ENCODE measurements at places on chromosomes 3 and 15.
A peak's percentile ranks its signal among the peaks of the same experiment; 100 is the strongest.

GRCh38 chr3:229183-229661 lies 32.7 kb downstream of the CHL1 start:
- peaks cover 9% of the 10 kb centered on the region for H3K27me3 ChIP-seq
- no peak overlapping the region for H3K27ac ChIP-seq
- peaks cover 56% of the 10 kb centered on the region for H3K36me3 ChIP-seq
- no peak overlapping the region for H3K4me3 ChIP-seq

DNA sequence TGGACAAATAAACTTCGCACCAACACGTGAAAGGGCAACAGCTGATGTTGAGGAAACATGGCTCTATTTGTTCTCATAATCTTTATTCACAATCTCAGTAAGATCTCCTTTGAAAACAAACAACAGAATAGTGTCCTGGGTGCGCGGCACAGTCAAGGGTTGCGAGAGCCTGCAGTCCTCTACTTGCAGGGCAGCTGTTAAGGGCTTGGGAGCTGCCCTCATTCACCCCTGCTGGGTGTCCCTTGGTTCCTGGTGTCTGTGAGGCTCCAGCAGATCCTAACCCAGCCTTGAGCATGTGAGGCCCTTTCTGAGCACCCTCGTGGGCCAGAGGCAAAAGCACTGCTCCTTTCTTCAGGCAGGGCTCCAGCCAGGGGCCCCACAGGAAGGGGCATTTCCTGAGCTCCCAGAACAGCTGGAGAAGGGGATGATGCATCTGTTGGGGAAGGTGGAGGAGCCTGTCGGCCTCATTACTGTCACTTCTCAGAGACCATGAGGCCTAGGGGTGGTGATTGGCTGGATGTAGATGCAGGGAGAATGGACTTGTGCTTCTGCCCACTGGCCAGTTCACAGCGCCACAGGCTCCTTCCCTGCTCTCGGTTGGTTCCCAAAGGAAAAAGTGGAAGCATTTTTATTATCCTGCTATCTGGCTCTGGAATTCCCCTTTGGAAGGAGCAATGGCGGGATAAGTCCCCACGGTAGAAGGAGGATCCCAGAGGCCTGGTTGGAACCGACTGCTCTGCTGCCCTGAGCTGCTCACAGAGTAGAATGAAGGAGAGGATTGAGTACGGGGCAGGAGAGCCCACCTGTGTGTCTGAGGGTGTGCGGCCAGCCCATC lies 51.9 kb upstream of the KLF13 start:
- H3K4me1 ChIP-seq, result peaks cover 15% of the 10 kb centered on the region
- DNase-seq, result peak; percentile 10
- H3K27ac ChIP-seq, result no peak overlapping the region
- H3K36me3 ChIP-seq, result no peaks in the 10 kb centered on the region
- H3K4me3 ChIP-seq, result no peak overlapping the region
- no peaks in the 10 kb centered on the region for H3K27me3 ChIP-seq

DNA sequence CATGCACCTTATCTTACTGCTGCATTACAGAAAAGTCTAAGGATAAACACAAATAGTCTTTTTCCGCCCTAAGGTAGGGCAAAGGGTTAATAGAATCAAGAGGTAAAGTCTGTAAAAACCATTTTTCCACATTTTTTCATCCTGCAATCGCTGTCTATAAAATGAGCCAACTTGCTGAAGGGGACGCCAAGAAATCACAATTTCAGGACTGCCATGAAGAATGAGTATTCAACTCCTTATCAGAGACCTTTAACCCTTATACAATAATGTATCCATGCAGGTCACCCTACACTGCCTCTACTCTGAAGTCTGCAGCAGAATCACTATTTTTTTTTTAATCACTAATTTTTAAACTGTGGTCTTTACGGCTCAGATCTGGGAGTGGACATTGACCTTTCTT lies 1.1 kb upstream of the DNAJC13 start:
- H3K27ac ChIP-seq, result no peak overlapping the region
- H3K4me1 ChIP-seq, result peaks cover 18% of the 10 kb centered on the region
- DNase-seq, result no peak
- peak overlapping the region; percentile 100 for H3K4me3 ChIP-seq

DNA sequence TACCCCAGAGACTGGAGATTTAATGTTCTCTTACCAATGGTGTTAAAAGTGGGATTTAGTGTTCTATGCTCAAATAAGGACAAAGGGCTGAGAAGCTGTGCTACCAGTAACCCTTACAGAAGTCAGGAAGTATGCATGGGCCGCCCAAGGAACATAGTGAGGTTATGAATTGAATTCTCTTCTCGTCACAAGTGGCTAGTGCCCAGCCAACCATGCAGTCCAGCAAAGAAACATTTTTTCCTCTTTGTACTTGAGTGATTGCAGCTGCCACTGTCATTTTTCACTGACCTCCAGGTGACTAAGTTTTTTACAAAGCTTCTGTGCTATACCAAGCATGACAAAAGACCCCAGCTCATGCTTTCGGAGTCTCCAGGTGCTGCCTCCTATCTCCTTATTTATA lies 110.6 kb upstream of the DCBLD2 start:
- peaks cover 3% of the 10 kb centered on the region for H3K36me3 ChIP-seq
- H3K27ac ChIP-seq, result no peak overlapping the region
- DNase-seq, result no peak
- no peak overlapping the region for H3K4me3 ChIP-seq

GRCh38 chr3:123483146-123483545 lies 34.3 kb upstream of the ADCY5 start:
- H3K27ac ChIP-seq, result no peak overlapping the region
- H3K36me3 ChIP-seq, result no peaks in the 10 kb centered on the region
- H3K4me1 ChIP-seq, result no peaks in the 10 kb centered on the region
- DNase-seq, result no peak
- H3K27me3 ChIP-seq, result no peaks in the 10 kb centered on the region
